ENCODE measurements at places on chromosomes 2 and 18. TPM values are rescaled to one million over a fixed set of nuclear protein-coding genes. Genes with fewer than 3 reads are reported as not detected.

The GALNT13 gene
- total RNA-seq = 0.09 TPM

The ALPP gene
- total RNA-seq = not detected

The ASPRV1 gene
- total RNA-seq = 0.70 TPM

The STK16 gene
- total RNA-seq = 13.4 TPM

The ABCB6 gene
- 33.0 TPM for total RNA-seq

The CTLA4 gene
- not detected for total RNA-seq

The C2orf80 gene
- not detected for total RNA-seq

The LCT gene
- total RNA-seq = not detected
